ENCODE measurements at places on chromosomes 11 and 22.

DNA sequence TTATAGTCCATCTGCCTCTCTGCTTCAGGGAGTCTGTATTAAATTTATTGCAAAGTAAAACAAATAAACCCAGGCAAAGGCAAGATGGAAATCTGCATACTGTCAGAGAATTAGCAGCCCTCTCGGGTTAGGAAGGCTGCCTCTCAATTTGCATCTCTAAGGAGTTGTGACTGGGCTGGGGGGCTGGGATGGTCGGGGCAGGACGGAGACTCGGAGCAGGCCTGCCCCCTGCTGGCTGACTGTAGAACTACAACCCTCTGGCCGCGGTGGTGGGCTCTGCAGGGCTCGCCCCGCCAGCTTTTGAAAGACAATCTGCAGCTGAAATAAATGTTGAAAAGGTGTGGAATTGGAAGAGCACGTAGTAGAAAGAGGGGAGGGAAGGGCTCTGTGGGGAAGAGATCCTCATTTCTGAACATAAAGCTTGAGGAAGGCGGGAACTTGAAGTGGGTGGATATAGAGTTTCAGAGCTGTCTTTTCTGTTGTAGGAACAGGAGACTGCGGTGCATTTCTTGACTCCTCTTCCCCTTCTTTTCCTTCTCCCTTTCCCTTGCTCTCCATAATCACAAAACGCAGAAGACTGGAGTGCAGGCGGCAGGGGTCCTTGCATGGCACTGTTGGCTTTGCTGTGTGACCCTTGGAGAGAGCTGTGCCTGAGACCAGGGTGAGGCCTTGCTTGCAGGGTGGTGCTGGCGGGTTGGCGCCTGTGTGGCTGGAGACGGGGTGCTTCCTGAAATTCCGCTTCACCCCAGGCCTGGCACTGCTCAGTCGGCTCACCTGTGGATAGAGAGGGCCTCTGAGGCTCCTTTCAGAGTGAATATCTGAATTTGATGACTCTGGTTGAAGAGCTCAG is 22.6 kb upstream of the PKNOX2 start:
- peak; percentile 29 for DNase-seq

DNA sequence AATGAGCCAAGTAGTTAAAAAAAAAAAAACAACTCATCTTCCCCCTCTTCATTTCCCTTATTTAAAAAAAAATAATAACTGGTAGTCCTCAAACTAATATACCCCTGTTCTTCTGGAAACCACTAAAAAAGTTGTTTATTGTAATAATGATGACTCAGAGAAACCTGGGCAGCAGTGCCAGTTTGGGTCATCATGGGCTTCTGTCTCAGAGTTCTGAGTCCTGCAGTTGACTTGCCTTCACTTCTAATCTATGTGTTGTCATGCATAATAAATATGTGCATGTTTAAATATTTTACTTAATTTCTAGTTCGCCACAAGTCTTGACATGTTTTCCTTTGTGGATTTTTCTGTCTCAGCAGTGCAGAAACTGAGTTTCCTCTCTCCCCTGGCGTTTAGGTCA is 46.8 kb downstream of the PPP2R1B start:
- no peak for DNase-seq

- no peak for DNase-seq
These were observed 8.7 kb upstream of the GSTP1 start for GRCh38 chr11:67574938-67575337.

DNA sequence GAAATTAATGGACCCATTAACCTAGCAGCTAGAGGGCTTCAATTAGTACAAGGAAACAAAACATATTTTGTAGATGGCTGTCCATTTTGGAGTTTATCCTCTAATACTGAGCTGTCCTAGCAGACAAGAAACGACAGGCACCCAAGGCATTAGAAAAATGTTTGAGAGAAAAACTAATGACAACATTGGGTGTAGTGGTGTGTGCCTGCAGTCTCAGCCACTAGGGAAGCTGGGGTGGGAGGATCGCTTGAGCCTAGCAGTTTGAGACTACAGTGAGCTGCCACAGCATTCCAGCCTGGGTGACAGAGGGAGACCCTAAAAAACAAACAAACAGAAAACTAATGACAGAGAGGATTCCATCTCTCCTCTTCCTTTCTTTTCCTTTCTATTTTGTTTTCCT is 1.5 kb downstream of the A4GALT start:
- DNase-seq: no peak

DNA sequence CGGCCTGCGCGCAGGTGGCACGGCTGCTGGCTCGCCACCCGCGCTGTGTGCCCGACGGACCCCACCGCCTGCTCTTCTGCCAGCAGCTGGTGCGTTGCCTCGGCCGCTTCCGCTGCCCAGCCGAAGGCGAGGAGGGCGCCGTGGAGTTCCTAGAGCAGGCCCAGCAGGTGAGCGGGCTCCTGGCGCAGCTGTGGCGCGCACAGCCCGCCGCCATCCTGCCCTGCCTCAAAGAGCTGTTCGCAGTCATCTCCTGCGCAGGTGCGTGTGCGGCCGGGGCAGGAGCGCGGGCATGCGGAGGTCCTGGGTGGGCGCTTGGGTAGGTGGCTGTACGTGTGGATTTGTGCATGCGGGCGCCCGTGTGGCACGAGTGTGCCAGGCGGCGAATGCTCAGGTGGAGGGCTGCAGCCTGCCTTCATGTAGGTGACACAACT is 8.0 kb downstream of the USP35 start:
- DNase-seq: no peak

DNA sequence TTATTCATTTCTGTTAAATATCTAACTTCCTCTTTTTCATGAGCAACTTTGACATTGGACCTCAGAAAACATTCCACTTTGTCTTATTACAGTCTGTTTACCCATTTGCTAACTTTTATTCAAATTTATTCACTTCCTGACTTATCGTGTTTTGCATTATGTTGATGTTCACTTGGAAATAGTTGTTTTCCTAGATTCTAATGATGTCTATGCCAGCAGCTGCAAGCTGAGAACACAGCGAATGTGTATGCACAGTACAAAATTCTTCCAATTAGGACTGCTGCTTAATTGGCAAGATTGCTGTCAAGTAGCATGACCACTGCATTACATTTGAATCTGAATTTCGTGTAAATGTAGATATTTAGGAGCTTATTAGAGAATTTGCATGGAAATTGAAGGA is 61.5 kb upstream of the GRIA4 start:
- DNase-seq: no peak

- DNase-seq: no peak
These were observed 23.7 kb downstream of the RSPH14 start for GRCh38 chr22:23117891-23118646.

DNA sequence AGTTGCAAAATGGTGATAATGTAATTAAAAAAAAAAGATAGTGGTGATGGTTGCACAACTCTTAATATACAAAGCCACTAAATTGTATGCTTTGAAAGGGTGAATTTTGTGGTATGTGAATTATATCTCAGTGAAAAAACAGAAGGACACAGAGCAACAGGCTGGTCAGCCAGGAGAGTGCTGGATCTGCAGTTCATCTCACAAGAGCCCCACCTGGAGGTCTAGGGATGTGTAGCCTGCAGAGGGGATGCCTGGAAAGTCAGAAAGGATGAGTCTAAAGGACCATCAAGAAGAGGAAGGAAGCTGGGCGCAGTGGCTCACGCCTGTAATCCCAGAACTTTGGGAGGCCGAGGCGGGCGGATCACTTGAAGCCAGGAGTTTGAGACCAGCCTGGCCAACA is 9.0 kb downstream of the POLR3H start:
- no peak for DNase-seq

DNA sequence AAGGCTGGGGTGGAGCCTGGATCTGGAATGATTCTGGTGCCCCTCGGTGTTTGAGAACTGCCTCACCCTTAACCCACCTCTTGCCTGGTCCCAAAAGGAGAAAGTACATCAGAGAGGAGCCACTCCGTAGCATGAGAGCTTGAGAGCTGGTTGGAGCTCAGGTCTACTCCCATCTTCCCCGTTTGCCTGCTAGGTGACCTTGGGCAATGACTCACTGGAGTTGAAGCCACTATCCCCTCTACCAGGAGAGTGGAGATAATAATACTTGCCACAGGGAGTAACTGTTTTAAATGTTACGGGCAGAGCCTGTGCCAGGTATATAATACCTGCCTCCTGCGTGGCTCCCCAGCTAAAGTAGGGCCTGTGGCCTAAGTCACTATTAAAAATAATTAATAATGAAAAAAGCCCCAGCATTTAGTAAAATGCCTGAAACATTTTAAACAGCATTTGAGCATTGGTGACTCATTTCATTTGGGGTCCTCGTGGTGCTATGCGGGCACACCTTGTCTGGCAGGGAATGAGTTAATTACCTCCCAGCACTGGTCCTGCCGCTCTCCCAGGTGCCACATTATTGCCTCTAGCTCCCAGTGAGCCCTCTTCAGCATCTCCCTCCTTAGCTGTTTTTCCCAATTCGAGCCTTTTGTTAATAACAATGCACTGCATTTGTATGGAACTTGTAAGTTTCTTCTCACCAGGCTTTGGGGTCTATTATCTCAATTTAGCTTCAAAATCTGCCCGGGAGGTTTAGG is 22.5 kb downstream of the CYTH4 start:
- DNase-seq: no peak

DNA sequence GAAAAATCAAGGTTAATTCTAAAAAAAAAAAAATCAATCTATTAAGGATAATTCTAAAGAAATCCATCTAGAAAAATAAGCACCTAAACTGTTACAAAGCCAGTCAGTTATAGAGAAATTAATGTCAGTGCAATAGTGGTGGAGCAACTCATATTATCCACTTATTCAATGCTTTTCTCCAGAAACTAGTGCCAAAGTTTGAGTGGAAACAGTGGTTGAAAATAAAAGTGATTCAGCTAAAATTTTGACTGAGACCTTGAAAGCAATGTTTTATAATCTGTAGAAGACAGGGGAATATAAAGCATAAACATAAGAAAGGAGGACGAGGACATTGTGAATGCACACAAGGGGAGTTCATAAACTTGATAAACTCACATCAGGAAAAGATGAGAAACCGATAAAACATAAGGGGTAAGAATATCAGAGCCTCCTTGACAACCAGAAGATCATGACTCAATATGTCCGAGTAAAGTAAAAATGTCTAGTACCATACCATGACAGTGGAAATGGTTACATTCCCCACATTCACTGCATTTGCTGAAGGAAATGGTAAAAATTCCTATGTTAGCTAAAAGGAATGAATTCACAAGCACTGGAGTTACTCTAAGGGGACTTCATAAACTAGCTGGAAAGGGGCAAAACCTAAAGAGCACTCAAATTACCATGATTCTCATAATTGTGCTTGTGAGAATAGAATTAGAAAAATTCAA is 58.7 kb upstream of the SLC5A12 start:
- no peak for DNase-seq

DNA sequence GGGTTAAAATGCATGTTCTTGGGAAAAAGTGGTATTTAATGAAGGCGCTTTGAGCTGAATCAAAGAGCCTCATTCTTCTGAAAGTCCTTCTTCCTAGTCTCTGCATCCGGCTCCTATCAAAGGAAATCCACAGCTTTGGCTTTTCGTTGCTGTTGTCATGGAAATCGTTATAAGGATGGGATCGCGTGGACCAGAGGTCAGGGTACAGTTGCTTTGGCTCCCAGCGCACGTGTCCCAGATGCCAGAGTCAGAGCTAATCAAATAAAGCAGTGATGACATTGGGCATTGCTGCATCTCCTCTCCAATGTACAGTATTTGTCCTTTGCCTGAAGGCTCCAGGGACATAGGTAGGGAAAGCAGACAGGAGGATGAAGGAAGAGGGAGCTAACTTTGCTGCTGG is 181.9 kb downstream of the MYO18B start:
- no peak for DNase-seq

DNA sequence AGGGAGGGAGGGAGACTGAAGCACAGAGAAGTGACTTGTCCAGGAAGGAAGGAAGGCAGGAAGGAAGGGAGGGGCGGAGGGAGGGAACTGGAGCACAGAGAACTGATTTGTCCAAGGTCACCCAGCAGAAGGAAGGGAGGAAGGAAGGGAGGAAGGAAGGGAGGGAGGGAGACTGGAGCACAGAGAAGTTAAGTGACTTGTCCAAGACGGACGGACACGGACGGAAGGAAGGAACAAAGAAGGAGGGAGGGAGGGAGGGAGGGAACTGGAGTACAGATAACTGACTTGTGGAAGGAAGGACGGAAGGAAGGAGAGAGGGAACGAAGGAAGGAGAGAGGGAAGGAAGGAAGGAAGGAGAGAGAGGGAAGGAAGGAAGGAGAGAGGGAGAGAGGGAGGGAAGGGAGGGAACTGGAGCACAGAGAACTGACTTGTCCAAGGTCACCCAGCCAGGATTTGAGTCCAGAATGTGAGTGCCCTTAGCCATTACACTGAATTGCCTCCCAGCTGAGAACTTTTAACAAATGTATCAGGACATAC is 1.5 kb downstream of the SLC35F2 start:
- no peak for DNase-seq

- no peak for DNase-seq
These were observed 225.1 kb upstream of the PITPNB start for GRCh38 chr22:28143961-28144745.

Data from NCI-H1417 (cell line).